Cardiac muscle cell (in vitro differentiated cells and primary cell): ENCODE measurements at places on chromosomes 16 and 17. TPM values are rescaled to one million over a fixed set of nuclear protein-coding genes. Genes with fewer than 3 reads are reported as not detected.

The BAHCC1 gene
- 27.1 and 47.3 TPM in 2 replicates for total RNA-seq

The CTF1 gene
- total RNA-seq: 4.9 and 5.0 TPM in 2 replicates

The PAQR4 gene
- 3.1 and 9.9 TPM in 2 replicates for total RNA-seq

The KRT17 gene
- total RNA-seq: not detected in 2 replicates

The ABCA9 gene
- total RNA-seq: 0.07 and 0.09 TPM in 2 replicates

The HS3ST6 gene
- not detected in 2 replicates for total RNA-seq

The KRTAP16-1 gene
- total RNA-seq: not detected in 2 replicates

The ZNF174 gene
- total RNA-seq: 32.0 and 33.5 TPM in 2 replicates

The RMI2 gene
- total RNA-seq: 15.7 and 21.0 TPM in 2 replicates

The P2RX1 gene
- 1.9 and 3.2 TPM in 2 replicates for total RNA-seq

The PRSS53 gene
- total RNA-seq: 2.7 and 5.8 TPM in 2 replicates
